Stimulated activated CD4-positive, alpha-beta T cell treated with anti-CD3 and anti-CD28 coated beads, Interleukin-15, amount 100 ng/mL, for 1 hour (primary cell): ENCODE measurements at places on chromosomes 16 and 17.

- no peak for DNase-seq
Observed at GRCh38 chr16:86219655-86220445, 290.5 kb upstream of the FOXF1 start.

DNA sequence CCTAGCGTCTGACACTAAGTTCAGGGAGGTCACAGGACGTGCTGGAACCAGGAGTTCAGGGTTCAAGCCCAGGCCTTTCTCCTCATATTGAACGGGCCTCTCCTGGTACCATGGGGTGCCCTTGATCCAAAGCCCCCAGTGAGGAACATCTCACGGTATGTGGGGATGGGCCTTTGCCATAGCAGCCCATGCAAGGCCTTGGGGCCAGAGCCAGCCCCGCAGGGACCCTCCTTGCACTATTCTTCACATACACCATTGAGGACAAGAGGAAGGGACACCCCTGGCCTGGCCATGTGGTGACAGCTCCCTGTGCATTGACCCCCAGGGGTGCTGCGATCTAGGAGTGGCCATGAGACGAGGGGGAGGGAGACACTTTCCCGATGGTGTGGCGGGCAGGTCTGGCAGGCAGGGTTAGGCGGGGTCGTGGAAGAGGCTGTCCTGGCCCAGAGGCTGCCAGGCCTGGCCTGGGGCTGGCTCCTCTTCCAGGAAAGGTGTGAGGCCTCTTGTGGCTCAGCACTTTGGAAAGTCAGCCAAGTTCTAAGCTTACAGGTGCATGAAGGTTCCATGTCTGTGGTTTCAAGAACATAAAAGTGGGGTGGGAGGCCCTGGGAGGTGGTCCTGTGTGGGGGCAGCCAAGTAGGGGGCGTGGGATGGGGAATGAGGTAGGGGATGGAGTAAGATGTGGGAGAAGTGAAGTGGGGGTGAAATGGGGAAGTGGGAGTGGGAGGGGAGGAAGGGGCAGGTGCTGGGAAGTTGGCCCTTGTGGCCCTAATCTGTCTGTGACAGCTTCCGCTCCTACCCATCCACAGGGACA is 88.7 kb upstream of the CBX4 start:
- no peak for DNase-seq

DNA sequence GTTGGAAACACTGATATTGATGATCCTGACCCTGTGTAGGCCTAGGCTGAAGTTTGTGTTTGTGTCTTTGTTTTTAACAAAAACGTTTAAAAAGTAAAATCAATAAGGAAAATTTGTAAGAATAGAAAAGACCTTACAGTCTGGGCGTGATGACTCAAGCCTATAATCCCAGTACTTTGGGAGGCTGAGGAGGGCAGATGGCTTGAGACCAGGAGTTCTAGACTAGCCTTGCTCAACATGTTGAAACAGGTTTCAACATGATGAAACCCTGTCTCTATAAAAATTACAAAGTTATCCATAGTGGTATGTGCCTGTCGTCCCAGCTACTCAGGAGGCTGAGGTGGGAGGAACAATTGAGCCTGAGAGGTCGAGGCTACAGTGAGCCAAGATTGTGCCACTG is 18.3 kb upstream of the TOM1L1 start:
- no peak for DNase-seq

- DNase-seq: no peak
Observed at GRCh38 chr16:31451681-31452351, 7.5 kb upstream of the ARMC5 start.

GRCh38 chr17:77893144-77894044 is 65.1 kb upstream of the TNRC6C start:
- no peak for DNase-seq

DNA sequence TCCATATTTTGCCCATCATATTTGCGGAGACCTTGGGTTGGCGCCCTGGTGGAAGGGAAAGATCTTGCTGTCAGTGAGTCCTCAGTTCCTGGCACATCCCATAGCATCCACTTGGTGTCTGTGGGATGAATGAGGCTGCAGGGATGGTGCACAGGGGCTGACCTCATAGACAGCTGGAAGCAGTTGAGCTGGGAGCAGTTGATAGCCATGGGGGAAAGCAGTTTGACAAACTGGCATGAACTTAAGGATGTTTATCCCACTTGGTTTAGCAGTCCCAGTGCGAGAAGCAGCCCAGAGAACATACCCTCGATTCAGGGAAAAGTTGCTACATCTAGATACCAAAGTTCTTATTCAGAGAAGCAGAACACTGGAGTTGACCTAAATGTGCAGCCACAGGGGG is 80.7 kb downstream of the SNX29 start:
- DNase-seq: no peak

DNA sequence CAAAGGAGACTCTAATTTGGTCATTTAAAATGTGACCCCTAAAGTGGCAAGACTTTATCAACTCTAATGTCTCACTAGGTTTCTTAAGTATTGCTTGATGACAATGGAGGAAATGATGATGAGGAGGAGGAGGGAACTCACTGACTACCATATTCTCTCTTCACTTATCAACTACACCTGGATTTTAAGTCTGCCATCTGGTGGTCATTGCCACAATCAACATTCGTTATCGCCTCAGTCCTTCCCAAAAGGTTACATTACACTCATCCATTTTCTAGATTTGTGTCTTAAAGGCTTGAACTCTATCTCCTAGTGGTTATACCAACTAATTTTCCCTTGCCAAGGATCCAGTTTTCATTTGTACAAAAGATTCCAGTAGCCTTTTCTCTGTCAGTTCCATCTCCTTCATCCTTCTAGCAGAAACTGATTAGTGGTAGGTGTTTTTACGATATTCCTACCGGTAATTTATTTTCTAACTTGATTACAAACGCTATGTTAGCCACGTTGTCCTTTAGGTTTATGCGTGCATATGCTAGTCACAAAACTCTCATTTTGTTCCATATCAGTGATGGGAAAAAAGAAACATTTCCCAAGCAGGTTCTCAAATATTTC is 114.6 kb upstream of the NOG start:
- no peak for DNase-seq
